Kidney capillary endothelial cell (primary cell): ENCODE measurements at places on chromosomes 5 and 9.

DNA sequence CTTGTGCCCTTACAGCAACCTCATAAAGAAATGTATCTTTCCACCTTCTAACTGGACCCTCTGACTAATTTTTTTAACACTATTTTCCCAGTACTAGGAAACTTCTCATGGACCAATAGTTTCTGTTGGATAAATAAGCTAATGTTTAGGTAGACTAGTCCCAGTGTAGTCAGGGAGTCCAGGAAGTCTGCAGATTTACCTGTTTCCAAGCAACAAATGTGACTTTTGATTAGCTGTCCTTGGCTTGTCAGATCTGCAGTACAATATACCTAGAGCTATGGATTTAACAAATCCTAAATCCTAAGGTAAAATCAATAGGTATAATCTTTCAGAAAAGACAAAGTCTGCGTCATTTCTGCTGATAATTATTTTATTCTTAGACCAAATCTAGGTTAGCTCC, 55.7 kb downstream of the FAM174A start:
- DNase-seq = no peak

GRCh38 chr5:32276173-32276853, 36.4 kb downstream of the MTMR12 start:
- peak; percentile 80 for DNase-seq

- DNase-seq = no peak
Observed at GRCh38 chr5:141941779-141942178, 16.2 kb downstream of the PCDH12 start.

DNA sequence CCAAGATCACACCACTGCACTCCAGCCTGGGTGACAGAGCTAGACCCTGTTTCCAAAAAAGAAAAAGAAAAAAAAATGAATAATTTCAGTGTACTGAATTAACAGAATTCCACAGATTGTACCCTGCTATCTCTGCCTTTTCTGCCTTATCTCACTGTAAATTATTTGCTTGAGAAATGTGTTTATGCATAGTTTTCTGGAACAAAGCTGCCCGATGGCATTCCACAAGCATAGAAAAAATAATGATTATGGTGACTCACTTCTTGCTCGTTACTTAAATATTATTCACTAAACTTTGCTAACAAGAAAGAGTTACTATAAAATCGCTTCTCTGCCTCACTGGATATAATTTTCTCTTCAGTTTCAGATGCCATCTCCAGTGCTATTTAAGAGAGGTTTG, 88.7 kb upstream of the FAM169A start:
- DNase-seq = no peak

- no peak for DNase-seq
Observed at GRCh38 chr5:123950701-123951581, 439.0 kb downstream of the CSNK1G3 start.

DNA sequence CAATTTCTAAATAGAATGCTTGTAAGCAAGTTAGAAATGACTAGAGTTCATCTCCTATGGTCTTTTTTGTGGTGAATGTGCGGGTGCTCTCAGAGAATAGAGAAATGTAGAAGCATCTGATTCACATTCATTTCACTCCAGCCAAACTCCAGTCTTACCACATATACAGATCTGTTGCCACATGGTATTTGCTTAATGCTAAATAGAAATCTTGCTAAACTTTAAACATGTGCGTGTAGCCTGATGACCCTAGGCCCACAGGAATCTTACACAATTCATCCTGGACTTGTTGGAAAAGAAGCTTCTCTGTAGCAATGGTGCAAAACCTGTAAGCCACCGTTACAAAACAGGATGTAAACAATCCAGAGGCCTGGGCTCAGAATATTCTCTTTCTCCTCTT, 135.2 kb downstream of the PCSK1 start:
- DNase-seq = no peak

DNA sequence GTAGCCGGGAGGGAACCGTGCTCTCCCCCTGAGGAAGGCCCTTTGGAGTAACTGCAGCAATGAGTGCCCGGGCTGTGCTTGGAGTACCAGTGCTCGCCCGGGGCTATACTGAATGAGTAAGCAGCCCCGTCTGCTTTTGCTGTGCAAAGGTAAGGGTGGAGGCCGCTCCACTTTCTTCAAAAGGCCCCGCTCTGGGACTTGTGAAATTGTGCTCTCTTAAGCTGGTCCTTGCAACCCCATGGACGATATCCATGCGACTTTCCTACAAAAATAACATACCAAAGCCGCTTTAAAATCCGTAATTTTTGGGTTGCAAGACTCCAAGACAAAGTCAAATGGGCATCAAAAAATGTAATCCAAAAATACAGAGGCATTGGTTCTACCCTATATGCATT, 578 bp upstream of the TNFAIP8 start:
- DNase-seq = no peak

DNA sequence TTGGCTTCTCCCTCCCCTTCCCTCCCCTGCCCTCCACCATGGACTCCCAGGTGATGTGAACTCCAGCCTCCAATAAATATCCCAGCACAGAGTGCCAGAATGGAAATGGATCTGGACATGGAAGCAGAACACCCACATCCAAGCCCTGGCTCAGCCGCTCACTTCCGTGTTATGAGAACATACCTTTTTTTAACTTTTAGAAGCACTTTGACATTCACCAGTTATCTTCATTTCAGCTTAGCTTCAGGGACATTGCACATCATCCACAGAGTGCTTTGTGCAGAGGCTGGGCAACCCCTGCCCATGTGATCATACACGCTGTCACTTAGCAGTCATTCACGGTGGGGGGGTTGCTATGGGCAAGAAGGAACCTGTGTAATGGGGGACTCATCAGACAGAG, 9.1 kb downstream of the AFAP1L1 start:
- DNase-seq = no peak

GRCh38 chr5:173743641-173744343, 127.3 kb upstream of the BOD1 start:
- no peak for DNase-seq

- DNase-seq = no peak
Observed at GRCh38 chr9:100739666-100740065, 161.8 kb downstream of the CAVIN4 start.

- DNase-seq = peak; percentile 58
Observed at GRCh38 chr5:135993880-135994636, 34.7 kb upstream of the TGFBI start.

GRCh38 chr5:68710514-68710913, 383.3 kb upstream of the SLC30A5 start:
- no peak for DNase-seq

GRCh38 chr5:178642351-178642909, 15.6 kb upstream of the CLK4 start:
- no peak for DNase-seq

- DNase-seq = no peak
Observed at GRCh38 chr5:127423173-127423798, 94.2 kb upstream of the PRRC1 start.

- DNase-seq = no peak
Observed at GRCh38 chr5:127667926-127668325, 19.0 kb downstream of the CTXN3 start.

- no peak for DNase-seq
Observed at GRCh38 chr5:65790371-65791163, 68.6 kb downstream of the NLN start.

GRCh38 chr5:170484847-170485615, 18.8 kb upstream of the KCNIP1 start:
- no peak for DNase-seq

GRCh38 chr5:107023732-107024131, 647.0 kb downstream of the EFNA5 start:
- DNase-seq = no peak

DNA sequence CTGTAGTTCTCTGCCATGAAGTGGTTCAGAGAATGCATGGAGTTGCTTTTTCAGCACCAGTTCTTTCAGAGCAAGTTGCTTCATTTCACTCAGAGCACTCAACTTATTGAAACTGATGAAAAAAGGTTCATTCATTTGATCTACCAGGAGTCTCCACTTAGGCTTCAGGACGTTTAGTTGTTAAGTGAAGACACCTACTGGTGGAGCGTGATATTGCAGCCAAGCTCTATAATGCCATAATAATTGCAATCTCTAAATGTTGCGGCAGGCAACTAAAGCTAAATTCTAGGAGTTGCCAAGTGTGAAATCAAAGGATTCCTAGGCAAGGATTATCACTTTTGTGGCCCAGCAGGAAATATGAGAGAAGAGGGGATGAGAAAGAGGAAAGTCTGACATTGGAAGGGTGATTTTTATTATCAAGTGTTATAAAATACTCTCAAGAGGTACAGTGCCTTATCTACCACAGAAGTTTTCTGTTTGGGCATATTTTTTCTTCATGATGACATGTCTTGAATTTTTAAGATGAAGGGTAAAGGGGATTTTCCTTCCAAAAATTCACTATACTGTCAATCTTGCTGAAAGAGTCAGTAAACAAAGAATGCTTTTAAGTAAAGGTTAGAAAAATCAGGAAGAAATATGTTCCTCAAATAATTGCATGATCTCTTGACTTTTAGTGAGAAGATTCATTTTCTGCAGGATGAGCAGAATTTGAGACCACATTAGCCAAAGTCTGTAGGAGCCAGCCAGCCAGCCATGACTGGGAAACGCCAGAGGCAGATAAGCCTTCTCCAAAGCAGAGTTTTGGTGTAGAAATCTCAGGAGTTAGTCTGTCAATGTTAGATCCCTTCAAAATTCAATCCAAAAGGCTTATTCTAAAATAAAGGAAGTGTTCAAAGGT, 83.4 kb downstream of the SH3PXD2B start:
- peak; percentile 43 for DNase-seq

- no peak for DNase-seq
Observed at GRCh38 chr9:135223831-135224230, 136.4 kb downstream of the OLFM1 start.

- DNase-seq = peak; percentile 85
Observed at GRCh38 chr5:181260720-181261319, at the start of gene TRIM52. Gene TRIM52, minus strand, starts transcription at chr5:181261143. Its CDS starts 330 bp downstream, at chr5:181260813.

GRCh38 chr5:32711681-32712480, 760 bp downstream of the NPR3 start:
- DNase-seq = no peak

GRCh38 chr5:141040093-141040770, 10.9 kb upstream of the PCDHB1 start:
- no peak for DNase-seq

- no peak for DNase-seq
Observed at GRCh38 chr5:133200256-133200655, 148.4 kb downstream of the HSPA4 start.

GRCh38 chr5:109273594-109273993, 136.2 kb downstream of the PJA2 start:
- DNase-seq = no peak
